ENCODE measurements at places on chromosomes 11 and 22. TPM values are rescaled to one million over a fixed set of nuclear protein-coding genes. Genes with fewer than 3 reads are reported as not detected.

PLAAT2 gene
- not detected for total RNA-seq

BMAL1 gene
- 41.4 TPM for total RNA-seq

EPS8L2 gene
- 2.7 TPM for total RNA-seq

KCNJ5 gene
- total RNA-seq, result 193 TPM

SYNGR1 gene
- total RNA-seq, result 39.9 TPM

GNAZ gene
- total RNA-seq, result 14.0 TPM

ACP2 gene
- total RNA-seq, result 81.8 TPM

KCNJ4 gene
- total RNA-seq, result 0.38 TPM

PATE1 gene
- total RNA-seq, result not detected

NCAM1 gene
- total RNA-seq, result 59.5 TPM

TSGA10IP gene
- not detected for total RNA-seq

CD3G gene
- 0.61 TPM for total RNA-seq

CYTH4 gene
- 21.3 TPM for total RNA-seq

ZNF214 gene
- 2.9 TPM for total RNA-seq

UPK3A gene
- total RNA-seq, result not detected

OR52I2 gene
- not detected for total RNA-seq

NDUFS3 gene
- 144 TPM for total RNA-seq

P4HA3 gene
- not detected for total RNA-seq

MYOD1 gene
- not detected for total RNA-seq

TSPAN18 gene
- 39.6 TPM for total RNA-seq

NXPE4 gene
- total RNA-seq, result not detected

C1QTNF5 gene
- 21.0 TPM for total RNA-seq

FGF4 gene
- not detected for total RNA-seq

PANX3 gene
- total RNA-seq, result not detected

SAA4 gene
- not detected for total RNA-seq

SYT8 gene
- 0.61 TPM for total RNA-seq

TENM4 gene
- total RNA-seq, result 7.7 TPM

CD59 gene
- total RNA-seq, result 527 TPM

HPX gene
- 25.2 TPM for total RNA-seq

TCN2 gene
- 24.0 TPM for total RNA-seq

All from adrenal gland (tissue), 19 donors.